ENCODE measurements at places on chromosomes 4 and X.

DNA sequence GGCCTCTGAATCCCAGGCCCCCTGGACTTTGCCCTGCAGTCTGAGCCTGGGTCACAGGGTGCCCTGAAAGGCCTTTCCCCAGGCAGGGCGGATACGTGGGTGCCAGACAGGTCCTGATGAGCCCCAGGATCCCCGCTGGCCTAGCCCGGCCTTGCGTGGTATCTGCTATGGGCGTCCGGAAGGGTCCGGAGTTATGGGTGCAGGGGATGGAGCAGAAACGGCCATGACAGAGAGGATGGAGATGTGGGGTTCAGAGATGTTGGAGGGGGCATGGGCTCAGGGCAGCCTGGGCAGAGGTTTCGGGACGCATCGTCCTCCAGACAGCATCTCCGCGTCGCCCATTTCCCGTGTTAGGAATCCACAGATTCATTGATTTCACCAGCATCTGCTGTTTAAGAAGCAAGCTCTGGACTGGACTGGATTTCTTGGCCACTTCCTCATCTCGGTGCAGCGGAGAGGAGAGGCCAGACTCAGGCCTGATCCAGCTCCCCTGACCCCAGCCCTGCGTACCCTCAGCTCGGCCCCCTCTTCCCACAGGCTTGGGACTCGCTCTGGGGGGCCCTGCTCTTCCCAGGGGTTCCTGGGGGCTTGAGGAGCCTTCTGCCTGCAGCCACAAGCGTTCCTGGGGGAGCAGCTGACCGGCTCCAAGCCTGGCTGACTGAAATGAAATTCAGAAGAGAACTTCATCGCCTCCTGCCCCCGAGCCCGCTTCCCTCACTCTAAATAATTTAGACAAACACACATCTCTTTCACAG, 86.9 kb upstream of the ADRA2C start:
- DNase-seq, result no peak

DNA sequence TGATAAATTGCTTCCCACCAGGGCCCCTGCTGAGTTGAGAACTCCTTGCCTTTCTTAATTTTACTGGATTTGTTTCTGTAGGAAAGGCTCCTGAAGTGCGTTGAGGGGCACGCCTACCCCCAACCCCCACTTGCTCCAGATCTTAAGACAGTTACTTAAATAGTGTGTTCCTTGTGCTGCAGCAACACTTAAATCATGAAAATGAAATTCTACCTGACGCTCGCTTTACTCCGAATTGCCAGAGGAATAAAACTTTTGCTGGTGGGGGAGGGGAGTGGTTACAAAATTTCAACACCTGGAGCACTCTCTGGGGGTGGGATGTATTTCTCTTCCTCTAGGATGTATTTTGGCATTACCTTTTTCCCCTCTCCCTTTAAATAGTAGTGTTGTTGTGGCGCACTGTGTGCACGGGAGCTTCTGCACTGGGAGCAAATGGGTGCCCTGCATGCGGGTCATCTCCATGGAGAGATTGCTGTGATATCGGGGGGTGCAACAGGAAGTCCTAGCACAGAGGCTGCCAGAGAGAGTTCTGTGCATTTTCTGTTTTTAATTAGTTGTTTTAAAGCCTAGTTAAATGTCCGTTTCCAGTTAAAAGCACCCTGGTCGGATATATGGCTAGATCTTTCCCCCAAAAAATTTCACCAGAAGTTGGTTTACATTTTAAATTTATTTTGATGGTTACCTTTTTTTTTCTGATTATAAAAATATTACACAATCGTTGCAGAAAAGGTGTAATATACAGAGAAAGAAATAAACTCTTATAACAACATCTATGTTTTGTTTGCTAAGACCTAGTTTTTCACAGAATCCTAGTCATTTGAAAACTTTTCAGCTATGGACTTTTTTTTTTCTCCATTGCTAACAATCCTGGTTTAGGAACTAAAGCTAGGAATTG, 207.7 kb downstream of the SOWAHB start:
- peak; percentile 70 for DNase-seq

DNA sequence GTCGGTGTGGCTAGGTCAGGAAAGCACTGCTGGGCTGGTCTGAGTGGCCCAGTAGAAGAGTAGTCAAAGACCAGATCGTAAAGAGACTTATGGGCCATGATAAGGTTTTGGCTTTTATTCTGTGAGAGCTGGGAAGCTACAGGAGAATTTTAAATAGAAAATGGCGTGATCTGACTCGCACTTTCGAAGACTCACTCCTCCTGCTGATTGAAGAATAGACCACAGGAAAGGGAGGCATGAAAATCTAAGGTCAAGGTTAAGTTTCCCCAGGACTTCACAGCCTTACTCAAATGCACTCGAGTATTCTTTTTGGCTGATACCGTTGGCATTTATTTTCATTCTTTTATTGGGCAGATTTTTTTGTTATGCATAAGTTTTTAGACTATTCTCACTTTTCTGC, 231.4 kb upstream of the ANKRD50 start:
- no peak for DNase-seq

DNA sequence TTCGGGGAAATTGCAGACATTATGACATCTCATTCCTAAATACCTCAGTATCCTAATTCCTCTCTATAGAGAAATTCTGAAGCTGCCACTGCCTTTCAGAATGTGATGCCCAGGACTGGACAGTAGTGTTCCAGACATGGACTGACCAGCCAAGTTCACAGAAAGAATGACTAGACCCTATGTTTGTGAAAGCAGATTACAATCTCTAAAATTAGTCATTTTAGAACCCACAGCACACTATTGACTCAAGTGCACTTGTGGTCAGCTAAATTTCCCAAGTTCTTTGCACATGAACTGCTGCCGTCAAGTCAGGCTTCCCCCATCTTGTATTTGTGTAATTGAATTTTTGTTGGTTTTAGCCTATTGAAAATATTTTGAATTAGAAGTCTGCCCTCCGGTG, 81.0 kb upstream of the ESX1 start:
- DNase-seq, result no peak

DNA sequence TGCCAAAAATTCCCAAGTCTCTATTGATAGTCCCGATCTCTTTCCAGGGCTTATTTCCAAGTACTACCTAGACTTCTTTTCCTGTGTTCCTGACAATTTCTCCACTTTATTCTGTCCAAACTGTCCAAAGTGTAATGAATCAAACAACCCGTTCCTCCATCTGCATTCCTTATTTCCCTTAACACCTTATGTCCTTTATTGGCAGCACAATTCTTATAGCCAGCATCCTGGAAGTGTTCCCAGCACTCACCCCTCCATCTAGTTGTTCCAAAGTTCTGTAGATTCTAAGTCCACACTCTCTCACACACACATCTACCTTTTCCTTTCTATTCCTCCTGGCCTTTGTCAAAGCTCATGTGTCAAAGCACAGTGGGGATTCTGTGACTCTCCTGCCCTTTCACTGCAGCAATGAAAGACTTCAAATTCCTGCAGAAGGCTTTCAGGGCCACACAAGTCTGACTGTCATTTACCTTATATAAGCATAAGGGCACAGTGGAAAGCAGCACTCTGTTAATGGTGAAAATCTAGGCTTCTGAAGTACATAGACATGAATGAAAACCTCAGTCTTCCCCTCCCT, 22.1 kb downstream of the LIMCH1 start:
- DNase-seq, result no peak

GRCh38 chrX:106726485-106727437, at the start of gene RNF128:
Gene RNF128, plus strand, starts transcription at chrX:106726701. Its CDS starts 213 bp downstream, at chrX:106726914.
- peak; percentile 83 for DNase-seq

DNA sequence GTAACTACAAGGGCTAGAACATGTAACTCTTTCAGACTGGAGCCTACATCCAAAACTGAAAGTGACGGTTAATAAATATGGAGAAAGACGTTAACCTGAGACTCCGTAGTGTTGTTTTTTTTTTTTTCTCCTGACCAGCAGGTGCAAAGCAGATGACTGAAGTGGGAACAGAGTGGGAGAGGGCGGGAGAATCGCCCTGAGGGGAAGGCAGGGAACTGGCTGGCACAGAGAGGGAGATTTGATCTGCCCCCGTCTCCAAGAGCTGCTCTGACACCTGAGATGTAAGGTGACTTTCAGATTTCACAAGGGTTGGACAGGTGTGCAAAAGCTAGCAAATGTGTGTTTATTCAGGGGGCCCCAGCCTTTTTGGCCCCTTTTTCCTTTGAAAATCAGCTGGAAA, 180.2 kb downstream of the PALLD start:
- DNase-seq, result no peak

DNA sequence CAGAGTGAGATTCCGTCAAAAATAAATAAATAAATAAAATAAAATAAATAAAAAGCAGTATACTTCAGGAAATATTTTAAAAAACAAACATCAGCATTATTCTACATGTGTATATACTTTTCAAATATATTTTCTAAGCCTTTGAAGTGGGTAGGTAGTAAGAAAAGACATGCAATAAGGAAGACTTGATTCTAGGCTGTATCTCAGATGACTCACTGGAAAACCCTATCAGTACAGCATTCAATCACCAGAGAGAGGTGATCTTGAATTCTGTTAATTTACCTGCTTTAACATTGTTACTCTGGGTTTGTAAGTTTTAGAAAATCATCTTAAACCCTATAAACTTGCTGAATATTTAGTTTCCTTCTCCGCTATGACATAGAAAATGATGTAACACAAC, 106.6 kb upstream of the NAP1L5 start:
- no peak for DNase-seq

DNA sequence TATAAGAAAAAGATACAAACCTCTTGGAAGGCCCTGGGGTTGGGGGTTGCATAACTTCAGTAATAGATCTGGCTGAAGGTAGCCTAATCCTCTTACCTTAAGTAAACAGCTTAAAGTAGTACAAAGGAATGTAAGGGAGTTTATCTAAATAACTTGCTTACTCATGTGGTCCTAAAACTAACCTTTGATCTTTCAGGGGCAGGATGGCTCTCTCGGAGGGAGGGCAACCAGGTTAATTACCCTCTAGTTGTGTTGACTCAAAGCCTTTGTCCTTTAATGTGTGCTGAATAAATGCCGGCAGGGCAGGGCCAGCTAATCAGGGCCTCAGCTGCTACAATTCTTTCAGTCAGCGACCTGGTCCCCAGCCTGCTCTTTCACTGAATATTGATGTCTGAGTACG, 822.0 kb upstream of the SLIT2 start:
- no peak for DNase-seq

DNA sequence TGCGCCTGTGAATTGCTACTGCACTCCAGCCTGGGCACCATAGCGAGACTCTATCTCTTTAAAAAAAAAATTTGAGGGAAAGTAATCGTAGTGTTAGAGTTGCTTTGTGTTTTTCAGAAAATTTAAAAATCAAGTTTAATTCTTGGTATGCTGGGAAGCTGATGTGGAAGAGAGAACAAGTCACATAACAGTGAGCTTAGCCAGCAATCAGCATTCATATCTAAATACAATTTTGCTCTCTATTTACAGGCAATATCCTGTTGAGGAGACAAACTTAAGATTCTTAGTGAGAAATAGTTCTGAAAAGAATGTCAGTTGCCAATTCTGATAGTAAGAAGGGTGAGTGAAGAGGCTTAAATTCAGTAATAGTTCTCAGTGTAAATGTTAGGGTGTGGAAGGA, 9.6 kb upstream of the NDUFC1 start:
- DNase-seq, result no peak

DNA sequence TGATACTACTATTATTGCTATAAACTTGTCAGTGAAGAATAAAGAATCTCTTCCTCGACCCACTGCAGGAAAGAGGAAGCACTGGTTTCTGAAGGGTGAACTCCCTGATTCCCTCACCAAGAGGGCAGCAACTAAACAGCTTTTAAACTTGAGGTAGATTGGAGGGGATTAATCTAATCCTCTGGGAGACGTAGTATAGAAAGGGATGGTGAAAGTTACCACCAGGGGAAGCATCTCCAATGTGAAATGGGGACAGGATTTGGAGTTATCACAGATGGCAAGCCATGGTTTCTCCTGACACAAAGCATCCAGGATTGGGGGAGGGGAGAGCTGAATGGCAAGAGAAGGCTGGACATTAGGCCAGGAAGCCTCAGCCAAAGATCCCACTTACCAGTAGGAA, 62.7 kb upstream of the PTPN13 start:
- no peak for DNase-seq

DNA sequence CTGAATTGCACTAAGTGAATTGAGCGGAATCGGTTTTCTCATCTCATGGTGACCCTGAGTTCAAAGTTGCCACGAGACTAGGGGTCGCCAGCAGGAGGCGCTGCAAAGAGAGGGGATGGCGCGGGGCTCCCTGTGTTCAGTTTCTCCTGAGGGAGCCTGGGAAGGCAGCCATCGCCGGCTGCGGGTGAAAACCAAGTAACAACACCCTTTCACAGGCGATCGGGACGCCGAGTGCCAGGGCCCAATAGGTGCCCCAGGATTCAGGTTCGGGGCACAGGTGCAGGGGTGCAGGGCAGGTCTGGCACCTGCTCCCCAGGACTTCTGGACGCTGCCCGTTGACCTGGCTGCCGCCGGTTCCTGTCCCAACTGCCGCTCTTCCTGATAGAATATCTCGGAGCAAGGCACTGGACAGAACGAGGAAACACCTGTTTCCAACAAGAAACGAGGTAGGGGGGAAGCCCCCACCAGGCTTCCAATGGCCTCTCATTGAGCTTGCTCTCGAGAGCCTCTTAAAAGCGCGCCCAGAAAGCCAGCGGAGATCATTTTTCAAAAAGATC, 1.1 kb upstream of the FGF16 start:
- no peak for DNase-seq

GRCh38 chr4:85919200-85919887, 440.5 kb downstream of the MAPK10 start:
- no peak for DNase-seq

- peak; percentile 51 for DNase-seq
Measured at GRCh38 chr4:51906167-51906958, 63.4 kb downstream of the DCUN1D4 start.

DNA sequence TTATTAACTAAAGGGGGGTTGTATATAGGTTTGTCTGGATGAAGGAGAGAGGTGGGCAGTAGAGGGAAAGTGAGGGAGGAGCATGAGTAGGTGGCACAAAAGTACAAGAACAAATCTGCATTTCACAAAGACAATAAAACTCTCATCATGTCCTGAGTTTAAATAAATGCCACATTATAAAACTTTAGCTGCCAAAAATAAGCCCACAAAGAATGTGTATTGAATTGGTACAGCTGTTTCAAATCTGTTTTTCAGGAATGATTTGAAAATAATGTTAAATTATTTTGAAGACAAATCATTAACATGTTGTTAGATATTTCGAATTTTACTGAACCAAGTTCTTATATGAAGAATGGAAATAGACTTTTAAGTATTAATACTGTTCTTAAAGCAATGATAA, 5.8 kb downstream of the CNKSR2 start:
- no peak for DNase-seq

GRCh38 chrX:149312988-149313387, 192.1 kb downstream of the IDS start:
- no peak for DNase-seq

DNA sequence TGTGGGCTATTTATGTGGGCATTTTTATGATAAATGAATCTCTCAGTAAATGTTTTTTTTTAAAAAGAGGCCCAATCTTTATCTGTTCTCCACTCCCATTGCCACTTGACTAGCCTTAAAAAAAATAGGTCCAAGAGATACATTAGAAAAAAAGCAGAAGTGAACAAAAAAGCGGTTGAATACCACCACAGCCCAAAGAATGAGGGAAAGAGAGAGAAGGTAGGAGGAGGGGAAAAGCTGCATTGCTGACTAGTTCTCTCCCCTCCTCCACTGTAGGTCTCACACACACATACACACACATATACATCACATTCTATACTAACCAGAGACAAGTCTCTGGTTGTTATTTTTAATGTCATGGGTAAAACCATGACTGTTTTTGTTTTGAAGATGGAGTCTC, 95.8 kb upstream of the IL13RA1 start:
- no peak for DNase-seq
